Stimulated activated CD4-positive, alpha-beta T cell treated with anti-CD3 and anti-CD28 coated beads, Interleukin-2, amount 100 ng/mL, for 24 hours (primary cell): ENCODE measurements at places on chromosomes 4 and X.

GRCh38 chrX:53122013-53122412 lies 28.1 kb downstream of the KANTR start:
- DNase-seq, result no peak

GRCh38 chr4:67926485-67926884 lies 36.8 kb downstream of the TMPRSS11A start:
- no peak for DNase-seq

- DNase-seq, result no peak
Measured at GRCh38 chr4:172142281-172142741, 329.1 kb downstream of the GALNTL6 start.

DNA sequence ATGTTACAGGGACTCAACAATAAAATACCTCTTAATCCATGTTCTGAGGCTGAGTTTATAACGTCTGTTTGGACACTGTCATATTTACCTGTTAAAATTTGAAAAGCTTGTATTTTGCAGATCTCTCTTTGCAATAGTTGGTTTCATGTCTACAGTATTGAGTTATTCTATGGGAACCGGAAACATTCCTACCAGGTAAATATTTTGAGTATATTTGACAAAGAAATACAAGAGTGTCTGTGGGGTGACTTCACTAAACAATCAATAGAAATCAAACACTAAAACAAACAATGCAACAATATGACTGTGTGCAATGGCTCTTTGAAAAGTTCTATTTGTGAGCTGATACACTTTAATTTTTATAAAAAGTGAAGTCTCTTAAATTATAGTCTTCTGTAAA lies 47.7 kb upstream of the CXCL8 start:
- DNase-seq, result no peak

GRCh38 chr4:181956512-181956911 lies 286.7 kb upstream of the TENM3 start:
- no peak for DNase-seq

DNA sequence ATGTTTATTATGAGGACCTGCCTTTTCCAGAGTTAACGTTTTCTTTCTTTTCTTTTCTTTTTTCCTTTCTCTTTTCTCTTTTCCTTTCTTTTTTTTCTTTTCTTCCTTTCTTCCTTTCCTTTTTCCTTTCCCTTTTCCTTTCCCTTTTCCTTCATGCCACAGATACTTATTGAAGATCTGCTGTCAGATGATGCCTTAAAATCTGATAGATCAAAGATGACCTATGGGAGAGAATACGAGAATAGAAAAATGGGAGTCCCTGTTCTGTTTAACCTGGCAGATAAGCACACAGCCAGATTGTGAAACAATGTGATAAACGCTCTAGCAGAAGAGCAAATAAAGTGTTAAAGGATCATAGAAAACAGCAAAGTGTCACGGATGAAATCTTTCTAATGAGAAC lies 38.9 kb downstream of the AFF1 start:
- no peak for DNase-seq

DNA sequence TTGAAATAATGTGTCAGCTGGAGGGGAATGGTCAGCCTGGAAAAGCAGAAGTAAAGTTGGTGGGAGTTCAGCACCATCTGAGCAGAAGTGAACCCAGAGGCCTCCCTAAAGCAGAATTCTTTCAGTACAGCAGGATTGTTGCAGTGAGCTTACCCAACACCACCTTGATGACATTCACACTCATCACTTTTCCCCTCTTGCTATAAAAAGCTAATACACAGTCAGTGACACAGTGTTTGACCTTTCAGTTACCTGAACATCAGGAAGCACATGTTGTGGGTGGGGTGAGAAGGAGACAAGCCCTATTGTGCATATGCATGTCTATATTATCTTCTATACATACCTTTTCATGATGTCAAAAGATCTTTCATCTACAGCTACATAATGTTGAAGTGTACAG lies 624.7 kb upstream of the ZFP42 start:
- no peak for DNase-seq

GRCh38 chr4:122047456-122048425 lies 95.9 kb upstream of the TRPC3 start:
- DNase-seq, result no peak

- no peak for DNase-seq
Measured at GRCh38 chrX:79515529-79515928, 148.4 kb upstream of the ITM2A start.

GRCh38 chr4:56158483-56158882 lies 209.7 kb downstream of the CEP135 start:
- DNase-seq, result peak; percentile 17

DNA sequence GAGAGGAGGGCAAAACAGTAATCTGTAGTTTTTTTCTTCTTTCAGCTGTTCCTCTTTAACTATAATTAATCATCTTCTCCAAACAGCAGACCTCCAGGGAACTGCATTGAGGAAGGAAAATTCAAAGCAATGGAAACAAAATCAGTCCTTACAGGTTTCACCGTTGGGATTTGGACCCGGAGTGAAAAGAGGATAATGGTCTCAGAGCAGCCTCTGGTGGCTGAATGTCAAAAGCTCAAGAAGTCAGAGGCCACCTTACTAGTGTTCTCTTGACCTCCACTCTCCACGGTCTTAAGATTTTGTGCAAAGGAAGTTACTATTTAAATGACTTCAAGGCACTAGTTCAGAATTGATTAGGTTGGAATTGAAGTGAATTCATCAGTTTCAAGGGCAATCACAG lies 16.0 kb upstream of the MID1 start:
- DNase-seq, result no peak

GRCh38 chr4:8269535-8270417 lies at the start of gene HTRA3:
Gene HTRA3, plus strand, starts transcription at chr4:8269754. Its CDS starts 215 bp downstream, at chr4:8269969.
- peak; percentile 4 for DNase-seq

DNA sequence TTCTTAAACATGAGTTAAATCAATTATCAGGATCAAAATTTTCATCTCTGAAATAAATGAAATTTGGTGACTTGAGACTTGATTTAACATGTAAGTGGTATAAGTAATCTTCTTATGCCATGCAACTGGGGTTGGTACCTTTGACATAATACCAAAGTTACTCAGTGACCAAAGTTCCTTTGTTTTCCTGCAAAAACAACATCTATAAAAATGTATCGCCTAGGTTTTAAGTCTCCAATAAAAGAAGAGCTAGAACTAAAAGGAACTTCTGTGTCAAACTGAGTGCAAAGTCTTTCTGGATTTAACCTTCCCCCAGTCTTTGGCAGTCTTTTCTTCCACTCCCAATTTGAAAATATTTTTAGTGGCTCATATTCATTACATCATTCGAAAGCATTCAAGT lies 27.6 kb downstream of the NAF1 start:
- no peak for DNase-seq

DNA sequence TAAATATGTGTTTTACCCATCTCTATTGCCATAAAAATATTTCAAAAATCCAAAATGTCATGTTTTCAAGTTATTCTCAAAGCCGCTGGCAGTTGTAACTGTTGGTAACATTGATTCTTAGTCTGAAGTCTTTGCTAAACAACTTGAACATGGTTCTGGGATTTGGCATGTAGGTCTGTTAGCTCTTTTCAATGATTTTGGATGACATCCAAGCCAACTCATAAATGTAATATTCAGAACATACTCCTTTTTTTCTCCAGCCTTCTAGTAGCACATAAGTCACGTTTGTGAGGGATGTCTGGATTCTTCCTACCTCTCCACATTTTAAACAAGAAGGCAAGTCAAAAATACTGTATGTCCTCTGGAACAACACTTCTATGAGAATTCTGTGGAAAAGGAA lies 305.3 kb downstream of the PRR32 start:
- no peak for DNase-seq

- no peak for DNase-seq
Measured at GRCh38 chr4:180706766-180707165, 1536.4 kb upstream of the TENM3 start.

DNA sequence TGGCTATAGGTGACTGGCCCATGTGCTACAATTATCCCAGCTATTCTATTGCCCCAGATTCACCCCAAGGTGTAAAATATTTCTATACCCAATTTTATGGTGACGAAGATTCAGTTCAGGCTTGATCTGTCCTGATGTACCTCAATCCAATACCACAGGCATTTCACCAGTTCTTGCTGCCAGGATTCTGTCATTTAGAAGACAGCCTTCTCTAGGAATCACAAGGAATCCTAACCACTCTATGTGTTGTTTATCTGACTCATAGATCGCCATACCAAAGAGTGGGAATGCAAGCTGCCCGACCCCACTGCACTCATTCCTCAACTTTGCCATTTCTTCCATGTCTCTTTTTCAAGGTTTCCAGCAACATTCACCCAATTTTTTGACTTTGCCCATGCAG lies 355.0 kb upstream of the EMCN start:
- no peak for DNase-seq

DNA sequence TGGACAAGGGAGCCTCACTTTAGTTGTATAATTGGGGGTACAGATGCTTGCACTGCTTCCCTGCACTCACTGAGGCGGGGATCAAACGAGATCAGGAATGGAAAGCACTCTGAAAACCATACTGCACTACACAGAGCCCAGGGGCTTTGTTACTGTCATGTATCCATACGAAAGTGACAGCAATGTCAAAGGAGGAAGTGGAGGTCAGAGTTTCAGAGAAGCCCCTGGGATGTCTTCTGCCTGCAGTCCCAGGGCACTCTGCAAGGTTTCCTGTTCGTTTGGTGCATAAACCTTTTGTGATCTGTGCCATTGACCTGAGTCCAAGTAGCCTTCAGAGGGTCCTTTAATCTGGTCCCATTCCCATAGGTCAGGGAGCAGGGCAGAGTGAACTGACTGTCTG lies 31.2 kb downstream of the RNF175 start:
- no peak for DNase-seq
